Activated CD8-positive, alpha-beta memory T cell treated with anti-CD3 and anti-CD28 coated beads for 4 hours (primary cell): ENCODE measurements at places on chromosomes 5 and 9.

- DNase-seq = no peak
Observed at GRCh38 chr9:124353811-124354274, 61.4 kb downstream of the PSMB7 start.

DNA sequence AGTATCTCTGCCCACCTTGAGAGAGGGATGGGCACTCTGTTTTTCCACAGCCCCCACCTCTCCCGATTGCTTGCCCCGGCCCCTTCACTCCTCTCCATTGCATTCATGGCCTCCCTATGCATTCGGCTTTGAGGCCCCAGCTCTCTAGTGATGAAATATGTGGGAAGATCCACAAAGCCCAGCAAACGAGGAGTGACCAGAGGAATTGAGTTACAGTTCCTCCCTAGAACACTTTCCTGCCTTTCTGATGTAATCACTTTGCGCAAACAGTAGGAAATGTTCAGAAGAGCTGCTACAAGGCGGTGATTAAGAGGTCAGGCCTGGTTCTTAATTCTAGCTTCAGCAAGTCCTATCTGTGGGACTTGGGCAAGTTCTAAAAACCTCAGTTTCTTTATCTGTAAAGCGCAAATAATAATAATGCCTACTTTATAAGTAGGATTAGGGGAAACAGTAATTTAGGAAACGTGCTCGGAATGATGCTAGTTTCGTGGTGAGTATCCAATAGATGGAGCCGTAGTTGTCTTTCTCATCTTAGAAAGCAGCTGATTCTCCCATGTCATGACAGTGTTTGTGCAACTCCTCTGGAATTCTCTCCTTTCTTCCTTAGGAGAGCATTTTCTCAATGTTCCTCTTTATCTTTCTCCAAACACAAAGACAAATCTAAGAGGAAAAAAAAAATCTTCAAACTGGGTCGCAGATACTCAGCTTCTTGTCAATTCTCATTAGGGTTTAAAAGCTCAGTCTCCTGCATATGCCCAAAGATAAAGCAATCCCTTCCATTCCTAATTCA is 99.5 kb upstream of the MSX2 start:
- DNase-seq = no peak

DNA sequence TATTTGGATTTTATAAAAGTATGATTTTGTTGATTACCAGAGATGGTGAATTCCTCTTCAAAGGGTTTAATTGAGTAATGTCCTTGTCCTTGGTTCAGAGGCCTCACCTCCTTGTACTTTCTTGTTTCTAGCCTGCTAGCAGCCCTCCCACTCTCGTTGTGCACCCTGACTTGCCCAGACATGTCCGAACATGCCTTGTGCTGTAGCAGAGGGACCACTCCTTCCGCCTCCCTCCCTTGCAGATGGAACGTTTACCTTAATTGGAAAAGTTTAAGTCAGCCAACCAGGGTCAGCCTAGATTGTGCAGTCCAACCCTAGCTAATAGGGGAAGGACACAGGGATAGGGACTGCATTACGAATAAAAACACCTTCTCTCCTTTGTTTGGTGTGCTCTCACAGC is 406.9 kb upstream of the NMUR2 start:
- DNase-seq = no peak

DNA sequence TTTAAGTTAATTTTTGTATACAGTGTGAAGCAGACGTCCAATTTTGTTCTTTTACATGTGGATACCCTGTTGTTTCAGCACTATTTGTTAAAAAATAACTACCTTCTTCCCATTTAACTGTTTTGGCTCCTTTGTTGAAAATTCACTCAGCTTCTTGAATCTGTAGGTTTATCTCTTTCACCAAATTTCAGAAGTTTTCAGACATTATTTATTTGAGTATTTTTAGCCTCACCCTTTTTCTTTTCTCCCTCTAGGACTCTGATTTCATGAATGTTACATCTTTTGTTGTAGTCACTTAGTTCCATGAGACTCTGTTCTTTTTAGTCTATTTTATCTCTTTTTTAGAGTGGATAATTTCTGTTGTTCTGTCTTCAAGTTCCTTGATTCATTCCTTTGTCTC is 4.6 kb upstream of the TNPO1 start:
- no peak for DNase-seq

GRCh38 chr5:133397348-133397747 is 215.0 kb downstream of the FSTL4 start:
- no peak for DNase-seq

DNA sequence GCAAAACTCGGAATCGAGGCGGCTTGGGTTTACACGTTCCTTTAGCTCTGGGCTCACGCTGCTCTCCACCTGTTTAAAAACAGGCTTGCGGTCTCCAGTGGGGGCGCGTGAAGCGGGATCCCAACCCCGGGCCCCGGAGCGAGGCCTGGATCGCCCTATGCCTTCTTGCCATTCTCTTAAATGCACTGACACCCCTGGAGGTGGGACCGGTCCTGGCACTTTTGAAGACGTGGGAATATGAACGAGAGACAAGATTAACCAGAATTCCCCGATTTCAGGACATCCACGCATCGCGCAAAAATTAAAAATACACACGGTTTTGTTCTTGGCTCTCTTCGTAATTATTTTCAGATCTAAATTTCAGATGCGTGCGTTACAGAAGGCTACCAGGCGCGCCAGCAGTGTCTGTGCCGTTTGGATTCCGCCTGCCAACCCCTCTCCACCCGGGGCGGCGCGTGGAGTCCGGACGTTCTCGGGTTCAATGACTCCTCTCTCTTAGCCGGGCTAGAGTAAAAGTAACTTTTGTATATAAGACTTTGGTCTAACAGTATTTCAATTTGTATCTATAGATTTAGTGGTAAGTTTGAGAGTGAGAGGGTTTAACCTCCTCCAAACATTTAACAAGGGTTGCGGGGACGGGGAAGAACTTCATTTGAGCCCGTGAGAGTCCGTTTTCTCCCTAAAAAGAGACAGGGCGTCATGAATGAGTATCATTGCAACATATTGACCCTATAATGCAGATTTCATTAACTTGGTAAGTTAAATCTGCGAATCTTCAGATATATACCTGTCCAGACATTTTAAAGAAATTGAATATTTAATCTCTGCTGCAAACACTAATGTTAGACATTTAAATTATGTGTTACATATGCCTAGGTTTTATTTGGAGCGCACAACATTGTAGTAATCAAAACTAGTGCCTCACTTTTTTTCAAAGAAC is 3.8 kb downstream of the FOXD1 start:
- no peak for DNase-seq

- DNase-seq = no peak
Observed at GRCh38 chr5:44046619-44047364, 342.4 kb downstream of the FGF10 start.

GRCh38 chr5:132493821-132494220 is 3.2 kb upstream of the IRF1 start:
- DNase-seq = no peak
